ENCODE measurements at places on chromosomes 12 and 14.

- no peak for DNase-seq
Measured at GRCh38 chr14:32940711-32941667, 2.3 kb downstream of the NPAS3 start.

DNA sequence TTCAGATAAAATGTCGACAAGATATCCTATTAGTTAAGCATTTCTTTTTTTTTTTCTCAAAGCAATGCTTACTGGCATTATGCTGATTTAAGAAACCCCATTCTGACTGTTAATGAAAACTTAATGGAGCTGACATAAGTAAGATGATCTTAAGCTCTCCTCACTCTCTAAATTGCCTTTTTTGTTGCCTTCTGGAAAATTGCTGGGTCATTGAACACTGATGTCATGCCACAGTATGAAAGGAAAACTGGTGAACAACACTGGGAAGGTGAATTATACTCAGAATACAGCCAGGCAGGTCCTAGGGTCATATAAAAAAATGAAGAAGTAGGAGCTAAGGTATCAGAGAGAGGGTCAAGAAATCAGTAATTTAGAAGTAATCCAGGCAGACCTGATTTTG, 179.9 kb downstream of the BTG1 start:
- no peak for DNase-seq

DNA sequence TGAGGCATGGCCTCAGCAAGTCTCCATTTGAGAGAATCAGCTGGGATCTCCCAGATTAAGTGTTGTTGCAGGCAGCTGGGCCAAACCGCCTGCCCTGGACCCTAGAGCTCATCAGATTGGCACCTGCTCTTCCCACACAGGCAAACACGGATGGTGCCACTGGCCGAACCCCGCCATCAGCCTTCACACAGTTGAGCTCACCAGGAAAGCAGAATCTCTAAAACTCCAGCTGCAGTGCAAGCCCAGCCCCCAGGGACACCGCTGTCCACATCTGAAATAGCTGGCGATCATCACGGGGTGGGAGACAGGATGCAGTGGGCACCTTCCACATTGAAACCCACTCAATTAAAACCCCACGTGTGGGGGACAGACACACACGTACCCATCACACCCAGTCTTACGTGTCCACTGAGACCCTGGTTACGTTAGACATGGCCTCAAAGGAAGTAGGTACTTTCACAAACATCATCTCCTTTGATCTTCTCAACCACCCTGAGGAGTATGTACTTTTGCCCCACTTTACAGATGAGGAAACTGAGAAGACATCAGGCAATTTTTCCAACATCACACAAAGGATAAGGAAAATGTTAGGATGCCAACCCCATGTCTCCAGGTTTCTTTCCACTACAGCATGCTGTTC, 88.8 kb downstream of the SINHCAF start:
- DNase-seq = no peak

DNA sequence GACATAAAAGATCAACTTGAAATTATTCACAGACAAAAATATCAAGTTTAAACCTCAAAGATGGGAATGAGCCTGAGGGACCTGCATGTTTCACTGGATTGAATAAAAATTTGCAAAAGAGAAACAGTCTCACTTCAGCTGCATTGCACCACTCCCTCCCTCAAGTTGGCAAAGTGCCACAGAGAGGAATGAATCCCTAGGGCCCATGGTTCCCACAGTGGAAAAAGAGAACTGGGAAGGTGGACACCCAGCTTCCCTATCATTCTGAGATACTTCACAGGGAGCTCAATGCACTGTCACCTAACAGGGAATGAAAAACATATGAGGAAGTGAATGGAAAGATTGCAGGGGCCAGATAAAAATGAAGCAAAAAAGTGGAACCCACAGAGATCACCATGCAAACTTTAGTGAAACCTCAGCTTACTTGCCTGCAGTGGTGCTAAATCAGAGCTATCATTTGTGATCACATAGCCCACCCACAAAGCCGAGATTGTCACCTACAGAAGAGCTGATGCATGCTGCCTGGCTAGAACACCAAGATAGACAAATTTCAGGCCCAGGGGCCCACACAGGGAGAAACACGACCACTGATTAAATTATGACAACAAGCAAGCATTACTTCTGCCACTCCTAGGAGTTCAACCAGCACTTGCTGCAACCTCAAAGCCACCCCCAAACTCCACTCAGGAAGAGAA, 911.3 kb downstream of the LRFN5 start:
- no peak for DNase-seq

GRCh38 chr14:24316597-24316950, 5.3 kb downstream of the LTB4R start:
- DNase-seq = no peak

DNA sequence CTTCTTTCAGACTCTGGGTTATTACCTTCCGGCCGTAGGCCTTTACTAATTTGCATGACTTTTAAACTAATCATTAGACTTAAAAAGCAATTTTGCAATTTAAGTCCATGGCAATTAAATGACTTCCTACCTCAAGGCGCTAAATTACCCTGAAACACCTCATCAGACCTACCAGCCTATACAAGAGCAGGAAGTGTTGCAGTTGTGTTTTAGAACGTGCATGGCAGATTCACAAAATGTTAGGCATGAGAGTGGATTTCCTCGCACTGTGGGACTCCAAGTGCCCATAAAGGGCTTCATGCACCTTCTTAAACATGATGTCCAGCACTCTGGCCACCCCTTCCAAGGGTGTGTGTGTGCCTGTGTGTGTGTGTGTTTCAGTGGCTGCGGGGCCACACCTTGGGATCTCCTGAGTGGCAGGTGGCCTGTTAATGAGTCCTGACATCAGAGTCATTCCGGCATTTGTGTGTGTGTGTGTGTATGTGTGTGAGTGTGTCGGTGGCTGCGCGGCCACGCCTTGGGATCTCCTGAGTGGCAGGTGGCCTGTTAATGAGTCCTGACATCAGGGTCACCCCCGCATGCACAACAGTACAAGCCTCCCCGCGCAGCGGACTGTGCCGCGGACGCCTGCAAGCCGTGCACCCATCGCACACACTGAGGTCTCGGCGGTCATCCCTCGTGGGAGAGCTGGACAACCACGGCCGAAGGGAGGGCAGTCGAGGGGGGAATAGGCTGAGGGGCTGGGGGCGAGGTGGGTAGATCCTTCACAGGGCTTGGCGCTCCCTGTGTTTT, 900 bp downstream of the C2CD5 start:
- no peak for DNase-seq

- DNase-seq = no peak
Measured at GRCh38 chr14:101476258-101476915, 84.9 kb upstream of the DIO3 start.

- DNase-seq = no peak
Measured at GRCh38 chr14:77086017-77086727, 11.9 kb upstream of the CIPC start.

GRCh38 chr12:81360916-81361315, 283.0 kb downstream of the ACSS3 start:
- DNase-seq = no peak

DNA sequence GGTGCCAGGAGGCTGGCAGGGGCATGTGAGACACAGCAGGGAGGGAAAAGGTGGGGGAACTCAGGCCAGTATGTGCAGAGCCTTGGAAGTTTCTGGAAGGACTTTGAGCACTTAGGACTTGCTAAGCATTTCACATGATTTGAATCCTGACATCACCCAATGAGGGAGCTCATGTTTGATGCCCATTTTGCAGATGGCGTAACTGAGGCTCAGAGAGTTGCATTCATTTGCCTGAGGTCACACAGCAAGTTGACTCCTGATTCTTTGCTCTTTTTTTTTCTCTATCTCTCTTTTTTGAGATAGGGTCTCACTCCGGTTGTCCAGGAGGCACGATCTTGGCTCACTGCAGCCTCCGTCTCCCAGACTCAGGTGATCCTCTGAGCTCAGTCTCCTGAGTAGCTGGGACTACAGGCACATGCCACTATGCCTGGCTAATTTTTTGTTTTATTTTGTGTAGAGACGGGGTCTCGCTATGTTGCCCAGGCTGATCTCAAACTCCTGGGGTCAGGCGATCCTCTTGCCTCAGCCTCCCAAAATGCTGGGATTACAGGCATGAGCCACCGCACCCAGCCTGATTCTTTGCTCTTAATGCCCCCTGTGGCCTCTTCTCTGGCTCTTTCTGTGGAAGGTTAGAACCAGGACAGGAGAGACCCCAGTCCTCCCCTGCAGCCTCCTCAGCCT, 246.1 kb downstream of the RBM19 start:
- DNase-seq = no peak

All from HuH-7.5 (cell line).